ENCODE measurements at places on chromosomes 3 and 15.

- no peak for DNase-seq
Measured at GRCh38 chr3:58088501-58088900, 80.3 kb downstream of the FLNB start.

GRCh38 chr3:13976469-13976868, 96.6 kb upstream of the WNT7A start:
- no peak for DNase-seq

GRCh38 chr3:68482565-68482964, 449.8 kb downstream of the TAFA4 start:
- DNase-seq, result no peak

DNA sequence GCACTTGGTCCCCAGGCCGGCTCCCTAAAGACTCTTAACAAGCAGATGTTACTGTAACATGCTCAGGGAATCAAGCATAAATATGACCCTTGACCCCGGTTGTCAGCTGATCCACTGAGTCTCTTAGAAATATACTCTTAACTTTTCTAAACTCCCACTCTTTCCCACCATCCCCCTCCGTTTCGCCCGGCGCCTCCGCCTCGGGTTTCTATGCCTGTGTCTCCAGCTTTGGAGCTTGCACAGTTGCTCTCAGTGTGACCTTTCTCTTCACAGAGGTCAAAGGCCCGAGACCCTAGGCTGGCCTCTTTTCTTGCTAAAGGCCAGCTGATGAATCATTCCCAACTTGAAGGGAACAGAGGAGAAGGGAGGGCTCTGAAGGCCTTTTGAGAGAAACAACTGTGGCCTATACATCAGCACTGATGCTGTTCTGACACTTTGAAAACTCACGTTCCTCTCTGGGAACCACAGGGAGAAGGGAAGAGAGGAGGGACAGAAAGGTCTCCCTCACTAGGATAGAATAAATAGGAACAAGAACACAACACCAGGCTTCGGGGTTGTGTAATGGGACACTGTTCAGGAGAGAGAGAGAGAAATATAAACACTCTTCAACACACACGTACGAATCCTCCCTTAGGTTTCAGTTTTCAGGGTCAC, 484.5 kb upstream of the NR2F2 start:
- no peak for DNase-seq

- no peak for DNase-seq
Measured at GRCh38 chr3:166223120-166223519, 385.9 kb upstream of the BCHE start.

DNA sequence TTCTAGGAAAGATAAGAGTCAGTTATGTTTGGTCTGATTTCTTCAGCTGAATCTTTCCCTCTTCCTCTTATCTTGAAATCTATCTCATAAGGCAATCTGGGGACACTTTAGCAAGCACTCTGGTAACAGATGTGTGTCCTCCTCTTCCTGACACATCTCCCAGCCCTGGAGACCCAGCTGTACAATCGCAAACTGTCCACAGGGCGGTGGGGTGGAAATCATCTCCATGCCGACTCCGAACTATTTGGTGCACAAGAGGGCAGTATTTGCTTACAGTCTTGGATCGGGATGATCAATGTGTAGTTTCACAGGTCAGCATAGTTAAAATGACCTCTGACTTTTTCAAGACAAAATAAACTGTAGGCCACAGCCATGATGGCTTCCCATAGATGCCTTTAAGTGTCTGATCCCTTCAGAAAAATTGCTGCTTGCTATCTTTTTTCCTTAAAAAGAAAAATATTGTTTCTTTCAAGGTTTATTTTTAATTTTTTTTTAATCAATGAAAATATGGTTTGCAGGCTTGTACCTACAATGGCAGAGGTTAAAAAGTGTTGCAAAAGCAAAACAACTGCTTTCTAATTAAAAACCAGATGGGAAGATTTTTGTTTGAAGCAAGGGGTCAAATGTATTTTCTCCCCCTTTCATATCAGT, 17.7 kb downstream of the EEFSEC start:
- no peak for DNase-seq

Measured in stimulated activated CD8-positive, alpha-beta memory T cell treated with anti-CD3 and anti-CD28 coated beads, Interleukin-15, amount 100 ng/mL, for 48 hours (primary cell).